GM13977 (cell line): ENCODE measurements at places on chromosomes 5 and 9.

DNA sequence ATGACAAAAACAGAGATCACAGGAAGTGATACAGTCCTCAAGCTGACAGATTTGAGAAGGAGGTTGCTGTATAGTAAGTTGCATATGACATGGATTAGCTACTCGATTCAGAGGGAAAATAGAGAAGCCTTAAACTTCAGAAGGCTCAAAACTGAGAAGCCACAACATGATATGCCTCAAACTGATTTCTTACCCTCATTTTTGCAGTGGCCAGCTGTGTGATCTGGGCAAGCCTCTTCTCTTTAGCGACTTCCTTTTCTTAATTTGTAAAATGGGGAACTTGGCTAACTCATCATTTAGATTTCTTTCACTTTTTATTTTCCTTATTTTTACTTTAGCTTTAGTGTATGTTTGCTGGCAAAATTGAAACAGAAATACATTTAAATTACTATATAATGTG, 421.1 kb downstream of the KIF4B start:
- DNase-seq: no peak

DNA sequence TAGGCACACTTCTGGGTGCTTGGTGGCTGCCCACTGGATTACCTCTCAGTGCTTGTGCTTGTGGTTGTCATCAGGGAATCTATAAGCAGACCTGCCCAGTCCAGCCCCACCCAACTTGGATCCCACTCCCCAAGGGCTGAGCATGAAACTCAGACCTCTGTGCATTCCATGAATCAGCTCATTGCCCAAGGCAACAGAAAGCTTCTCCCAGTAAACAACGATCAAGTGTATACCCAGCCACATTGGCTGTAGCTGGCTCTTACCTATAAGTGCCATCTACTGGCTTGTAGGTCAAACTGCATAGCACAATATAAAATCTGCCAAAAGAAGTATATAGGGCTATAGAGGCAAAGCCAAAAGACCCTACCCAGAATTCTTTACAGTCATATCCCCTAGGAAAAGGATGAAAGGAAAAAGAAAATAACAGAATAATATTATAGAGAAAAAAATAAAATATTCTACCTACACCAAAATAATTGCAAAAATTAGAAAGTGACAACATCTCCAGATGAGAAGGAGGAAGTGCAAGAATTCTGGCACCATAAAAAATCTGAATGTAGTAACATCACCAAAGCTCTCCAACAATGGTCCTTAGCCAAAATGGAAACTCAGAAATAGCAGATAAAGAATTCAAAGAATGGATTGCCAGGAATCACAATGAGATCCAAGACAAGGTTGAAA, 321.0 kb upstream of the TRPC7 start:
- DNase-seq: no peak

DNA sequence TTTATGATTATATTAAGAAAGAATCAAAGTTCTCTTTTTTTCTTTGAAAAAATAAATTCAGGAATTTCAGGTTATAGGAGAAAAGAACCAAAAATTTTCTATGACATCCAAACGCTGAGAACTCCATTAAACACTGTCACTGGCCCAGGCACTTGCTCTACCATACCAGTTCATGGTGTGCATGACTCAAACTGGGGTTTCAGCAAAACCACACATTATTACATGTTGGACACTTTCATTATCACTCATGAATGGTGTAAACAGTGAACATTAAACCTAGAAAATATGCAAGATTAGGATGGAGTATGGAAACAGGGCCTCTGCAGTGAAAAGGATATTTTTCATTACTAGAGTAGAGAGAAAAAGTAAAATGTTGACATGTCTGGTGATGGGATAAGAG, 369.9 kb upstream of the FAM174A start:
- DNase-seq: peak; percentile 7

DNA sequence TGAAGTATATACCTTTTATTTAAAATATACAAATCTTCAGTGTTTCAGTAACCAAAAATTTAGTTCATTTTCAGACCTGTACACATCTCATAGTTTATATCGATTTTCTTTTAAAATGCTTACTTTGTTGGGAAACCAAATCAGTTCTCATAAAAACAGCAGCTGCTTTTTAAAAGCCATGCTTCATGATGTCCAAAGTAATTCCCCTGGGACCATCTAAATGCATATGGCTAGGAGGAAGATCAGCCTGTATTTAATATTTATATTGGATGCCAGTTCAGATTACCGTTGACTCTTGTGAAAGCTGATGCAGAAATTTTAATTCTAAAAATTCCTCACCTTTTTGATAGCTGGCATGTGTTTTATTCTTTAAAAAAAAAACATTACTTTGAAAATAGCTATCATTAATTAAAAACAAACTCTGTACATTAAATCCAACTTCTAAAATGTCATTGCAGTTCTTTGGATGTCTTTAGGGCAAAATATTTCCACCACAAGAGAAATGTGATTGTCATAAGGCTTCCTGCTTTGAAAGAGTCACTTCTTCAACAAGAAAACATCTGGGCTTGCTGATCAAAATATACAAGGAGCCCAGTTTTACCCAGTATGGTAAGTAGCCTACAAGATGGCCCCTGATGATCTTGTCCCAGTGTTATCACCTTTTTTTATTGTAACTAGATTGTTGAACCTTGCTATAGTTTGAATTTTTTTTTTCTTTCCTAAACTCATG, 1242.9 kb upstream of the CDH6 start:
- DNase-seq: no peak

DNA sequence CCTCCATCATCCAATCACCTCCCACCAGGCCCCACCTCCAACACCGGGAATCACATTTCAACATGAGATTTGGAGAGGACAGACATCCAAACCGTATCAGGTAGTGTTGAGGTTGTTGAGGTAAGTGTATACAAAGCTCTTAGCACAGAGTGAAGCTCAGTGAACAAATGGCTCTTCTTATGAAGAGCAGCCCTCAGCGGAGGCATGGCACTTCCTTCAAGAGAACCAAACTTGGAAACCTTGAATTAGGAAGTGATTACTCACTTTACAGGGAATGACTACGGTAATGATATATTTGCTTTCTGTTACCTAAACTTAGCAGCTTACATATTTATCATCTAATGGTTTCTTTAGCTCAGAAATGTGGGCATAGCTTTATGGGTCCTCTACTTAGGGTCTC, 92.8 kb downstream of the IQGAP2 start:
- DNase-seq: no peak

GRCh38 chr5:40571729-40572128, 108.0 kb upstream of the PTGER4 start:
- no peak for DNase-seq

DNA sequence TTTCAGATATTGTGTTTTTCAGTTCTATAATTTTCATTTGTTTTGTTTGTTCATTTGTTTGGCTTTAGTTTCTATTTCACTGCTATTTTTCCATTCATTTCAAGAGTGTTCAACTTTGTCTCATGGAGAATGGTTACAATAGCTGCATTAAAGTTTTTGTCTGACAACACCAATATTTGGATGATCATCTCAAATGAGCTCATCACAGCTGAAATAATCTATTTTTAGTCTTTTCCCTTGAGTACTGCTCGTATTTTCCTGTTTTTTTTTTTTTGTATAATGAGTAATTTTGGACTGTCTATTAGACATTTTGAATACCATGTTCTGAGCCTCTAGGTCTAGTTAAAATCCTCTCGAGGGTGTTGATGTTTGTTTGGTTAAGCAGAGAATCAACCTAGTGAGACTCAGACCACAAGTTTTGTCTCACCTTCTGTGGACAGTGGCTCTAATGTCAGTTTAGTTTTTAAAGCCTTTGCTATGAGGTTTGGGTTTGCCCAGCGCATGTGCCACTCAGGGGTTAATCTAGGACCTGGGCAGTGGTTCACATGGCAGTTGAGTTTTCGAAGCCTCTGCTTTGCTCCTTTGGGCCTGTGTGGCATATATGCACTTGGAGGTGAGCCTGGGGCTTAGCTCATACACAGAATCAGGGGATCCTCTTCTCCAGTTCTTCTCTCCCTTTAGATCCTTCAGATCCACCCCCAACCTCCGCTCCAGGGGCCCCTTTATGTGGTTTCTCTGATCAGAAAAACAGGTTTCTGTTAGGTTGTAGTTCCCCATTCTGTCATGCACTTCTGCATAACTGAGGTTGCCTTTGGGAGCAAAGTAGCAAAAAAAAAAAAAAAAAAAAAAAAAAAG, 79.8 kb downstream of the ARSB start:
- peak; percentile 36 for DNase-seq
